ENCODE measurements at places on chromosomes 13 and 19.

DNA sequence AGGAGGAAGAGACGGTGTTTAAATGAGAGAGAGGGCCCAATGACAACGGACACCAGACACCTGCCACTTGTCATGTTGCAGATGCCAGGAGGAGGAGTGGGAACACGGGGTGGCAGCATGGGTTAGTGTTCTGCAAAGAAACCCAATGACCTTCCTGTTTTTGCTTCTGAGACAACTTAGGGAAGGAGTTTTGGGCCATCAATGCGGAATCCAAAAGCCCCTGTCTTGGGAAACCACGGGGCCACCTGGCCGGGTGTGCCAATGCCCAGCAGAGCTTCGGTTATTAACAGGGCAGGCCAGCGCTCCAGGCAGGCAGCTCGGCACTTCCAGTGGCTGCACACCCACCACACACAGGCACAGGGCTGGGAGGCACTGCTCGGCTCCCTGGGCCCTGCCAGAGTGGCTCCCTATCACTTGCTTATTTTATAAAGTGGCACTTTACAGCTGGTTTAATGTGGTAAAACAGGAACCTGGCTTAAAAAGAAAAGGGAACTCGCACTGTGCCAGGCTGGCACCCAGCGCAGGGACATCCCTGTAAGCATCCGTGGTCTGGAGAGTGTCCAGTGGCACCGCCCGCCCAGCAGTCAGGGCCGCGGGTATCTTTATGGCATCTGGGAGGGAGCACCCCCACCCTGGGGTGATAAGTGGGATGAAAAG lies 19.1 kb downstream of the ELL start:
- no peak for DNase-seq

- DNase-seq = no peak
Measured at GRCh38 chr19:58562122-58563033, 4.0 kb upstream of the UBE2M start.

- no peak for DNase-seq
Measured at GRCh38 chr19:49573425-49573824, 6.9 kb downstream of the NOSIP start.

DNA sequence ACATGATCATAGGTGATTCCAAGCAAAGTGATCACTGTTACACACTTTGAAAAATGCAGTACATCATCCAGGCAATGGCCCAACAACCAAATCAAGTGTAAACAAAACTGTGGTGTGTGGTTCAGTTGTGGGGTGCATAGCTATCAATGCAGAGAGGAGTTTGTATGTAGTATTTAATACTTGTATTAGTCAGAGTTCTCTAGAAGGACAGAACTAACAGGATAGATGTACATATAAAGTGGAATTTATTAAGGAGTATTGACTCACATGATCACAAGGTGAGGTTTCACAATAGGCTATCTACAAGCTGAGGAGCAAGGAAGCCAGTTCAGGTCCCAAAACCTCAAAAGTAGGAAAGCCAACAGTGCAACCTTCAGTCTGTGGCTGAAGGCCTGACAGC lies 249.3 kb upstream of the HTR2A start:
- no peak for DNase-seq

DNA sequence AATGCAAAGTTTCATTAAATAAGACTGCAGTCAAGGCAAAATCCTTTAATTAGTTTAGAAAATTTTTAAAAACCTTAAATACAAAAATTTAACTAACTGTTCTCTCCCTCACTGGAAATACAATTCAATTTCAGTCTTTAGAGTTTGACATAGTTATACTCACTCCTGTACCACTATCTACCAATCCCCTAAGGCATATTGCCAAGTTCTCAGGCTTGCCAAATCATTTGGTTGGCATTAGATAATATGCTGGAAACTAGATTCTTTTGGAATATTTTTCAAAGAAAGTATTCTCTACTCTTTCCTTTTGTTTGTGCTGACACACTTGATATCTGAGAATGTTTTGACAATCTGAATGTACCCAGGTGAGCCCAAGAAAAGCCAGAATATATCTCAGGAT lies 77.2 kb downstream of the TSC22D1 start:
- no peak for DNase-seq

GRCh38 chr13:33348366-33348765 lies 62.8 kb upstream of the STARD13 start:
- DNase-seq = no peak

DNA sequence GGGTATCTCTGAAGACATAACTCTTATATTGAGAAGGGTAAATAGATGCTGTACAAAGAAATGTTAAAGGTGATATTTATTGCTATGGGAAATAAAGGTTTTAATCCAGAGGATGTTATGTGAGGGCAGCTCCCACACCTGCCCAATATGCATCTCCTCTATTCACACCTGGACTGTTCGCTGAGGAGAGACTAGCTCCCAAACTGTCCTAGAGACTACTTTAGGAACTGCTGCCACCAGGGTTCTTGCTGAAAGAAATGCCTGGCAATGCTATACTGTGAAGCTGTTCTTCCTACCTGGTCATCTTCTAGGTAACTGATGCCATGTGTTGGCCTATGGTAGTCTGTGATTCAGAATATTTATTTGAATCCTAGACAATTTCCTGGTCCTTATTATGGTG lies 1421.5 kb upstream of the SPRY2 start:
- no peak for DNase-seq

- DNase-seq = no peak
Measured at GRCh38 chr13:48398450-48399095, 14.3 kb downstream of the LPAR6 start.
